ENCODE measurements at places on chromosomes 7 and 10.

DNA sequence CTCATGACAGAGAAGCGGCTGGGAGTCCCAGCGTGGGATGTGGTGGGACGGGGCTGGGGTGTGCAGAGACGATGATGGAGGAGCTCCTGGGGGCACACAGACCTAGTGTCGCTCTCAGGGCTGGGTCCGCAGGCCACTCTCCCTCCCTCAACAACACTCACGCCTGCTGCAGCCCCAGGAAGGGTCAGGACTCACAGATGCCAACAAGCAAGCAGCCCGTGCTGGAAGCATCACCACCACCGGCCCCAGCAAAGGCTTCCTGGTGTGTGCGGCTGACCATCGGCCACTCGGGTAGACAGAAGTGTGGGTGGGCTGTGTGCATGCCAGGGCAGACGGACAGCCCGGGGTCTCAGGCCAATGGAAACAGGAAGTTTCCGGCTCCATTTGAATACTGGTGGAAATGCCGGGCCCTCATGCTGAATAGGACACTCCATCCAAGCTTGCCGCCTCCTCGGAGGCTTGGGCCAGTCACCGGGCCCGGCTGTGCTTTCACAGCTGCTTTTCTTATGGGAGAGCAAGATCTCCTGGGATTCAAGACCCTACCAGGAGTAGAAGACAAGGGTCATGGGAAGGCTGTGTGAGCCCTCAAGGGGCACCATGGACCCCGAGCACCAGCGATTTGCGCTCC is 178.1 kb downstream of the ELFN1 start:
- DNase-seq, result no peak

DNA sequence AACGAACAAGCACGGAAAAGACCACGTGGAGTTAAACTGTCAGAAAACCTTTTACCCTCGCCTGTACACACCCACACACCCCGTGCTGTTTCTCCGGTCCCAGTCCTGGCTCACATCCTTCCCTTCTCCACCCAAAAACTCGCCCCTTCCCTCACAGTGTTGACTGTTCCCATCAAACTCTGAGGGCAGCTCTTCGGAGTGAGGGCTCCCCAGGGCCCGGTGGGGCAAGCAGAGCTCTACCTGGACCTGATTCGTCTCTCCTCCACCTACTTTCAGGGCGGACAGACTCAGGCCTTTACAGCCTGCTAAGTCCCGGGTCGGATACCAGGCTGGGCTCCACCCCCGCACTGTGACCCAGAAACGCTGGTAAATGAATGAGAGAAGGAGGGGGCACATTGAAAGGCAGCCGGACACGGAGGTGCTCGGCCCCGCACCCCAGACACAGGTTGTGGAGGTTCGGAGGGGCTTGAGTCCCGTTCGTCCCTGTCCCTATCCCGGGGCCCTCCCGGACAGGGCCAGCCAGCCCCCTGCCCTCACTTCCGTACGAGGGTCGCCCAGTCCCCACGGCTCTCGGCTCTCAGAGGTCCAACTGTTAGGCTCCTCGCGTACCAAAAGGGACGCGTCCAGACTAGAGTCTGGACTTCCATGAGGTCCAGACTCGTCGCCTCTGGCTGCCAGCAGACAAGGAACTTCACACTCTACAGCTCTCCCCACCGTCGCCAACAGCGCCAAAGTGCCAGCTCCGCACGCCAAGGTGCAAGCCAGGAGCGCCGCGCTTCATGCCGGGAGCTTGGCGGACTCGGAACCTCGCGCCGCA is 31.7 kb upstream of the ASL start:
- DNase-seq, result peak; percentile 73

DNA sequence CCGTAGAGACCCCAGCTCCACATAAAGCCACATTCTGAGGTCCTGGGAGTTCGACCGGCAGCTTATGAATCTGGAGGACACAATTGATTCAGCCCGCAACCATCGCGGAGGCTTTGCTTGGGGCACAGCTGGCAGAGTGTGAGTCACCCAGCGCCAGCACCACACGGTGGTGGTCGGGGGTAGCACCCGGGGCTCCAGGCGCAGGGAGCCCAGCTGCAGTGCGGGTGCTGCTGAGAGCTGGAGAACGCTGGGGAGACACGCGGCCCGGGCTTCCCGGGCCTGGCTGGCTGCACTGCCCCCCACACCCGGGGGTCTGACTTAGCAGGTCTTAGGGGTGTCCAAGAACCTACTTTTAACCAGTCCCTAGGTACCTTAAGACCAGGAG is 87.9 kb downstream of the PAXIP1 start:
- DNase-seq, result no peak

GRCh38 chr10:131727560-131727959 is 173.2 kb upstream of the PPP2R2D start:
- DNase-seq, result no peak

DNA sequence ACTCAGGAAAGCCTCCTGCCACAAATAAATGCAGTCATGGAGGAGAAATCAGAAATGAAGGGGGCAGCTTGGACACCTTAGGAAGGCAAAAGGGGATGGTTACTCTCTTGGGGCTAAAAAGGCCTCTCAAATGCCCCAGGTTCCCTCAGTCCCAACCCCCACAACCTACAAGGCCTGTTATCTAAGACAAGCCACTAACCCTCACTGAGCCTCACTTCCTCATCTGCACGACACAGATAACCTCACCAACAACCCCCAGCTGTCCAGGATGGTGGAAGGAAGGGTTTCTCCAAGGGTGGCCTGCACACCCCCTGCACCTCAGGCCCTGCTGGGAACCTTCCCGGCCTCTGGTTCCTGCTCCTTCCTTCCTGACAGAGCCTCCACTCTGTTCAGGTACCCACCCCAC is 29.2 kb downstream of the SORBS1 start:
- no peak for DNase-seq

Data from neural progenitor cell (in vitro differentiated cells).